ENCODE measurements at places on chromosomes 16 and 17. TPM values are rescaled to one million over a fixed set of nuclear protein-coding genes. Genes with fewer than 3 reads are reported as not detected.

The CRHR1 gene
- not detected for total RNA-seq

The GLP2R gene
- total RNA-seq: not detected

The MT1H gene
- not detected for total RNA-seq

The SPATA32 gene
- not detected for total RNA-seq

The CORO6 gene
- 10.2 TPM for total RNA-seq

The KRTAP1-3 gene
- not detected for total RNA-seq

The GAS2L2 gene
- not detected for total RNA-seq

The CSF3 gene
- total RNA-seq: 0.16 TPM

The PPP1R27 gene
- total RNA-seq: not detected

The C17orf67 gene
- 0.60 TPM for total RNA-seq

The ARHGAP23 gene
- total RNA-seq: 17.3 TPM

The TMC6 gene
- total RNA-seq: 0.47 TPM

The RAB26 gene
- total RNA-seq: 5.5 TPM

The TMEM88 gene
- total RNA-seq: 0.16 TPM

The COG1 gene
- total RNA-seq: 13.4 TPM

The GP2 gene
- not detected for total RNA-seq

The SDF2 gene
- 77.9 TPM for total RNA-seq

The SLC5A11 gene
- not detected for total RNA-seq

The ABCC6 gene
- total RNA-seq: 2.1 TPM

The TRPV3 gene
- 2.8 TPM for total RNA-seq

The TBC1D3 gene
- total RNA-seq: not detected

The FAM171A2 gene
- 8.8 TPM for total RNA-seq

The TBC1D26 gene
- total RNA-seq: under 0.01 TPM

The ST6GALNAC1 gene
- not detected for total RNA-seq

The C16orf96 gene
- under 0.01 TPM for total RNA-seq

The HSD17B2 gene
- 0.09 TPM for total RNA-seq

The MYL11 gene
- not detected for total RNA-seq

The DDX19B gene
- total RNA-seq: 22.1 TPM

The HID1 gene
- 0.16 TPM for total RNA-seq

The SHPK gene
- 10.9 TPM for total RNA-seq

The AANAT gene
- not detected for total RNA-seq

The MILR1 gene
- total RNA-seq: 7.9 TPM

The APOBR gene
- total RNA-seq: not detected

The CLEC18A gene
- under 0.01 TPM for total RNA-seq

The TMEM132E gene
- not detected for total RNA-seq

The HIGD1B gene
- not detected for total RNA-seq

The TPSD1 gene
- total RNA-seq: not detected

The CD300LF gene
- total RNA-seq: not detected

The MSLN gene
- not detected for total RNA-seq

The NMRAL1 gene
- 59.3 TPM for total RNA-seq

The MMP2 gene
- 1,068 TPM for total RNA-seq
